Motor neuron (in vitro differentiated cells): ENCODE measurements at places on chromosomes 12 and 14.

GRCh38 chr12:62647586-62647985, 181.0 kb downstream of the MON2 start:
- no peak for ATAC-seq

GRCh38 chr12:6273205-6273540, 37.3 kb upstream of the PLEKHG6 start:
- ATAC-seq = no peak

- no peak for ATAC-seq
Measured at GRCh38 chr14:89342049-89342448, 75.0 kb downstream of the FOXN3 start.

DNA sequence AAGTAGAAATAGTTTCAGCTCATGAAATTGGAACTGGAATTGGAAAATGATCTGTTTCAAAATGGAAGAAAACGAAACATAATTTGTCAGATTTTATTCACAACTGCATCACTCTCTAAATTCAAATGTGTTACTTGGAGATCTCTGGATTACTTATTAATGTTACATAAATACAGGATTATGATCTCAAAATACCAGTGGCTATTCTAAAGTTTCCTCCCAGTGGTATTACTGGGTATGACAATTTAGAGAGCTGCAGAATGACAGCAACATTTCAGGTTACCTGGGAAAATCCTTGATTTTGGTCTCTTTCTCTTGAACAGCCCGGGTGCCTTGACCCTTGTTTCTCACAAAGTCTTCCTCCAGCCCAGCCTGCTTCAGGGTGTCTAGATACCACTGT, 14.2 kb downstream of the FAM161B start:
- ATAC-seq = peak; percentile 24

DNA sequence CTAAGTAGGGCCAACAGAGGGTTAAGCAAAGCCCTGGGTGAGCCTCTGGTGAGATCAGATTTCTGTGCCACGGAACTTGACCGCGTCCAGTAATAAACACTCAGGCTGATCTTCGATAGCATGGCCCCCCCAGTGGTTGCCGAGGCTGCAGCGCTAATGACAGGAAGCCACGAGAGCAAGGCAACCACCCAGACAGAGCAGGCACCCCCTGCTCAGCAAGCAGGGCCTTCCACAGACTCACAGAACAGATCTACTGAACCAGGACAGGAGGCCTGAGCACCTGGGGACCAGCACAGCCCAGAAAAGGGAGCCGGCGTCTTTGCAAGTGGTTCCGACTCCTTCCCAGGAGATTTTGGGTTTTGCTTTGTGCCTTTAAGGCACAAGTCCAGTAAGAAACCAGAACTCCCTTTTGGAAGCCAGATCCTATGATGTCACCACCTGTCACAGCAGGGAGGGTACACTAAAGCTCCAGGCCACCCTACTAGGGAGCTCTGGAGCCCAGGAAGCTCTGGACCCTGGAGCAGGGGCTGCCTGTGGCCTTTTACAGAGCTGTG, 42.3 kb downstream of the BCL11B start:
- peak; percentile 15 for ATAC-seq

DNA sequence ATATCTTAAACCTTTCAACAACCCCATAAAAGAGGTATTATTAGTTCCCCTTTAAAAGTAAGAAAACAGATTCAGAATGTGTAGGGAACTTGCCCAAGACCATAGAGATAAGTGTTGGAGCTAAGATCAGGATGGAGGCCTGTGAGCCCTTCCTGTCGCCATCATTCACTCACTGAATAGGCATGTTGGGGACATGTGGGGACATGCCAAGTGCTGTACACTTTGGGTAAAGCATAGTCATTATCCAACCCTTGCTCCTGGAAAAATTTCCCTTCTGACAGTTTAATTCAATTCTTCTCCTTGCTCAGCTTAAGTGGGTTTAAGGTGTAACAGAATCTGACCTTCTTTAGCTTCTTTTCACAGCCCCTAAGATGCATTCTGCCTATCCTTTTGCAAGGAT, 28.0 kb upstream of the C12orf42 start:
- ATAC-seq = no peak
